ENCODE measurements at places on chromosomes 12 and 14. TPM values are rescaled to one million over a fixed set of nuclear protein-coding genes. Genes with fewer than 3 reads are reported as not detected.

The NOXRED1 gene
- not detected for total RNA-seq

The ZNF891 gene
- total RNA-seq, result 2.7 TPM

GRCh38 chr14:68564826-68565759, 227.8 kb downstream of the ZFP36L1 start:
- H3K27me3 ChIP-seq, result no peaks in the 10 kb centered on the region
- H3K4me1 ChIP-seq, result peaks cover 69% of the 10 kb centered on the region
- no peaks in the 10 kb centered on the region for H3K36me3 ChIP-seq
- DNase-seq, result no peak
- peak overlapping the region; percentile 63 for H3K27ac ChIP-seq

DNA sequence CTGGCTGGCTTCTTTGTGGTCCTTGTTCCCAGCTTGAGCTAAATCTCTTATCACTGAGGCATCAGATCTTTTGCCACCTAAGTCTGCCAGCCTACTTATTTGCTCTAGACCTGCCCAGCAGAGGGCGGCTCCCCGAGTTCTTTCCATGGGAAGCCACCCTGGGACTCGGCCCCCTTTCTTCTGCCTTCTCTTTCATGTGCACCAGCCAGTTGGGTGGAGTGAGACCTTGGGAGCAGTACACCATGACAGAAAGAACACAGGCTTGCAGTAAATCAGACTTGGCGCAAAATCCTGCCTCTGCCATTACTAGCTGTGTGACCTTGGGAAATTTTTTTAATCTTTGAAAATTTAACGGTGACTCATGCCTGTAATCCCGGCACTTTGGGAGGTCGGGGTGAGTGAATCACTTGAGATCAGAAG, 7.4 kb downstream of the SMAGP start:
- H3K4me3 ChIP-seq, result no peak overlapping the region
- no peak overlapping the region for H3K27ac ChIP-seq
- no peaks in the 10 kb centered on the region for H3K4me1 ChIP-seq
- no peaks in the 10 kb centered on the region for H3K36me3 ChIP-seq

The C14orf119 gene
- 36.0 TPM for total RNA-seq

The PTPRB gene
- total RNA-seq, result 41.9 TPM

GRCh38 chr14:60420050-60420449, 65.8 kb downstream of the C14orf39 start:
- H3K36me3 ChIP-seq, result no peaks in the 10 kb centered on the region
- no peak overlapping the region for H3K4me3 ChIP-seq
- H3K4me1 ChIP-seq, result no peaks in the 10 kb centered on the region
- H3K27me3 ChIP-seq, result no peaks in the 10 kb centered on the region
- H3K27ac ChIP-seq, result no peak overlapping the region
- no peak for DNase-seq

The SRRM4 gene
- not detected for total RNA-seq

The KCNA1 gene
- not detected for total RNA-seq

GRCh38 chr12:47449797-47450196, 256.0 kb downstream of the RPAP3 start:
- H3K27me3 ChIP-seq, result no peaks in the 10 kb centered on the region
- no peak overlapping the region for H3K4me3 ChIP-seq
- no peaks in the 10 kb centered on the region for H3K36me3 ChIP-seq
- DNase-seq, result no peak

DNA sequence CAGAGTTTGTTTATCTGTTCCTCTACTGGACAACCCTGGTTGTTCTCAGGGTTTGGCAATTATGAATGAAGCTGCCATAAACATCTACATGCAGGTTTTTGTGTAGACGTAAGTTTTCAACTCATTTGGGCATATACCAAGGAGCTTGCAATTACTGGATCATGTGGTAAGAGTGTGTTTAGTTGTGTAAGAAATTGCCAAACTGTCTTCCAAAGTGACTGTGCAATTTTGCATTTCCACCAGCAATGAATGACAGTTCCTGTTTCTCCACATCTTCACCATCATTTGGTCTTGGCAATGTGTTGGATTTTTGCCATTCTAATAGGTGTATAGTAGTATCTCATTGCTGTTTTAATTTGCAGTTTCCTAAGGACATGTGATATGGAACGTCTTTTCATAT, 39.8 kb upstream of the FBXO33 start:
- no peak overlapping the region for H3K27ac ChIP-seq
- DNase-seq, result no peak
- H3K36me3 ChIP-seq, result no peaks in the 10 kb centered on the region
- no peaks in the 10 kb centered on the region for H3K27me3 ChIP-seq
